ENCODE measurements at places on chromosomes 5 and 9. TPM values are rescaled to one million over a fixed set of nuclear protein-coding genes. Genes with fewer than 3 reads are reported as not detected.

DNA sequence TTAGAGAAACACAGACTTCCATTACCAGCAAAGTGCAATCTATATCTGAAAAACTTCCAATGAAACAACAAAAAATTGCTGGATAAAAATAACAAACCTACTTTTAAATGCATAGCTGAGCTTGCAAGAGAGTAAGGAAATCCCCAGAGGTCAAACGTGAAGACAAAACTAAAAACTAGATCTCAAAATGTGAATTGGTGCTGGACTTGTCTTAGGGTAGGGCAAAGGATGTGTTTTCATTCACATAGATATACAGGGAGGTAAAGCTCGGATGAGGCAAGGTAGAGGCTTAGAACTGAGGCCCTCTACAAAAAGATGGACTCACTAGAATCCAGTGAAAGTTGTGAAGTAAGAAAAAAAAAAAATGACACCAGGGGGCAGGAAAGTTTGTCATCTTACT is 13.6 kb upstream of the RASA1 start:
- DNase-seq: no peak

DNA sequence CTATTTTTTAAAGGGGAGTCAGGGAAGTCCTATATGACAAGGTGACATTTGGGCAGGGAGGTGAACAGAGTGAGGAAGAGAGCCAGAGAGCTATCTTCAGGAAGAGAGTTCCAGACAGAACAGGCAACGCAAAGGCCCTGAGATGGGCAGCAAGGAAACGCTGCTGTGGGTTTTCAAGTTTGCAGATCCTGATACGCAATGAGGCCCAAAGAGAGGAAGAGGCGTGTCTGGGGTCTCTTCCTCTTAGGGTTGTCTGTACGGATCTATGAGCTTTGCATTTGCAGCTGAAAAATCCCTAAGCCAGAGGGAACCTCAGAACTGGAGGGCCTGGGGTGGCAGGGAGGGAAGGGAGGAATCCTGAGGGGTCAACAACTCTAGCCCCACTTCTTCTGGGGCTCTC is 13.6 kb downstream of the FAT2 start:
- DNase-seq: no peak

The INSL6 gene
- not detected for total RNA-seq

DNA sequence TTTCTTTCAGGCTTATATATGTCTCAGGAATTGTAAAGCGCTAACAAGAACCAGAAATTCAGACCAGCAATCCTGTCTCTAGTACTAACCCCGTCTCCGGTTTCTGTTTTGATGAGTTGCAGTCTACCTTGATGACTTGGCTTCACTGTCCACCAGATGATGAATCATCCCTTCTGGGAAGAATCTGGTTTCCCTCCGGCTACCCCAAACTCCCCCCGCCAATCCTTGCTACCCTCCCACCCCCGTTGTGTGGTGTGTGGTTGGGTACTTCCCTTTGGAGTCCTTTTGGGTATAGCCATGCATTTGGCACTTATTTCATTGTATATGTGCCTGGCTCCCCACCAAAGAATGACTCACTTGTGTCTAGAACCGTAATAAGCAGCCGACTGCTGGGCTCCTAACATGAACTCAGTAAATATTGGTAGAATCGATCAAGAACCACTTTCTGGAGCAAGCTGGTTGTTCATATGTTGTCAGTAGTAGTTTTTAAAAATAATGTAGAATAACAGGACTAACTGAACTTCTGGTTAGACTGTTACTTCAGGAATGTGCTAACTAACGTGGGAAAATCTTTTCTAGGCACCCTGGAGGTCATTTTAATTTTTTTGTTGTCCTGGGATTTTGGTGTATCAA is 8.3 kb upstream of the TGFBI start:
- DNase-seq: peak; percentile 63

The CACNA1B gene
- total RNA-seq: not detected

GRCh38 chr9:7185612-7186011 is 427.8 kb downstream of the KDM4C start:
- DNase-seq: peak; percentile 78

DNA sequence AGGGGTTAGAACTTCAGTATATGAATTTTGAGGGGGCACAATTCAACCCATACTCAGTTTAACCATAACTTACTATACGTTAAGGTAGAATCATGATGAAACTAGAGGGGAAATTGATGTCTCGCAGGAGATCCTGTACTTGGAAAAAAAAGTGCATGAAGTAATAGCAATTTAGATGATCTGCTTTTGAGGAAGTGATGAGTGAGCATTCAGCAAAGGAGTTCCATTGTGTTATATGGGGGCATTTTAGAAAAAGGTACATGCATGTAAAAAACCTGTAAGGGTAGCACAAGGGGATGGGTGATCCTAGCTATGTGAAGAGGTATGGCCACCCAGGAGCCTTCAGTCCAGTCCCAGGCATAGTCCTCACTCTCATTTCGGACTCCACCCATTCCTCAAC is 14.8 kb upstream of the TMC1 start:
- no peak for DNase-seq

Data from Caki2 (cell line).